ENCODE measurements at places on chromosomes 3 and 15.
A peak's percentile ranks its signal among the peaks of the same experiment; 100 is the strongest.

DNA sequence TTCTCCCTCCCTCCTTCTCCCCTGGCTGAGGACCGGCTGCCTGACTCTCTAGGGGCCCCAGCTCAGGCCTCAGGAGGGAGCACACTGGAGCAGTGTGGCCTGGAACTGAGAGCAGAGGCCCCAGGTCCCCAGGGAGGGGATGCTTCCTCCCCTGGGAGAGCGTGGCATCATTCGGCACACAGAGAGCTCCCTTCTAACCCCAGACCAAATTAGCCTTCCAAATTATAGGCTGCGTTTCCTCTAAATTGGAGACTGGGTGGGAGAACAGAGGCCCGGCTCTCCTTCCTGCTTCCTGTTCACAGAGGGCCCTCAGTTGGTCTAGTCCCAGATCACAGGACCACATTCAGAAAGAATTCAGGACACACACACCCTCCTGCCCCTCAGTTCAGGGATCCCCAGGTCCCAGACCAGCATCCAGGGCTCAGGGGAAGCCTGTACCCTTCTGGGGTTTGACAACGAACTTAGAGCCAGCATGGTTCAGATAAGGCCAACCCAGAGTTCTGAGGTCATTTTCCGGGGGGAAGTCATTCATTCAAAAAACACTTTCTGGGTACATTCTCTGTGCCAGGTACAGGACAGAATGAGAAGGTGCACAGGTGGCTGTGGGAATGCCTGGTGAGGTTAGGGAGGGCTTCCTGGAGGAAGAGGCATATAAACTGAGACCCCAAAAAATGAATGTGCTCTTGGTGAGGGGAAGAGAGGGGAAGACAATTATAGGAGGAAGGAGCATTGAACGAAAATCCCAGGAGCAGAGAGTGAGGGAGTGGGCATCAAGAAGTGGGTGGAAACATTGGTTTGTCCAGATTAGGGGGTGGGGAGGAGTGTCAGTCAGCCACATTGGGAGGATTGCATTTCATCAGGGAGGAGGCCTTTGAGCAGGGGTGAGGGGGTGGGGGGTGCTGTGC is 28.4 kb upstream of the RPL29 start:
- no peak for DNase-seq

GRCh38 chr15:31305375-31305774 is 21.3 kb upstream of the KLF13 start:
- DNase-seq = no peak

- DNase-seq = no peak
These were observed 49.7 kb downstream of the XYLB start for GRCh38 chr3:38396239-38396638.

DNA sequence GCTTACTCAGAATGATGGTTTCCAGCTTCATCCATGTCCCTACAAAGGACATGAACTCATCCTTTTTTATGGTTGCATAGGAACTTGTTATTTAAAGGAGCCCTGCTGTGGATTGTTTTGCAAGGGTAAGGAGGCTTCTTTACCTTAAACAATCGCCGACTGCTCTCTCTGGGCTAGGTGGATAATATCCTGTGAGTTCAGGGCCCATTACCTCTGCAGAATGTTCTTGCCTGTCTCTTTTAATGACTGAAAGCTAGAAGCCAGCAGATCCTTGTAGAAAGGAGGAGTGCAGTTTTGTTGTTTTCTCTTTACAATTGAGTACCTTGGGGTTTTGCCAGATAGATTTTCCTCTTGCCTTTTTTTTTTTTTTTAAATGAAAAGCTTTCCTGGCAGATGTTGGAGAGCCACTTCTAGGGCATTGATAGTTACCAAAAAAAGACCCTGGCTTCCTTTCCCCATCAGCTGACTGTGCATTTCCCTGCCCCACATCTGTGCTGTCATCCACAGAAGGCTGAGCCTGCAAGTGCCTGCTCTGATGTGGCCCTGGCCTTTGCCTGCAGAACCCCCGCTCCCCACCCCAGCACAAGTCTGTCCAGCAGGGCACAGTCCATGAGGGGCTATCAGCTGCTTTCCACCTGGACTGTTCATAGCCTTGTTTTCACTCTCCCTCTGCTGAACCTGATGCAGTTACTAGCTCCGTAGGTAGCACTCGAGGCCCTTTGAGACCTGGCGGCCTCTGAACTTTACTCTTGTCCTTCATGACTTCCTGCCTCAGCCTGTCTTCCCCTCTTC is 113.1 kb downstream of the CHCHD6 start:
- DNase-seq = peak; percentile 49

GRCh38 chr3:127132876-127133275 is 60.1 kb upstream of the PRR23E start:
- DNase-seq = no peak

GRCh38 chr3:30934208-30934550 is 39.7 kb upstream of the GADL1 start:
- no peak for DNase-seq

- DNase-seq = no peak
These were observed 35.1 kb downstream of the UMPS start for GRCh38 chr3:124765197-124765840.

GRCh38 chr3:39139442-39139841 is 13.9 kb downstream of the CSRNP1 start:
- DNase-seq = no peak

GRCh38 chr3:187150599-187150998 is 11.3 kb upstream of the RPL39L start:
- no peak for DNase-seq

GRCh38 chr15:62821384-62822131 is 221.0 kb upstream of the TPM1 start:
- no peak for DNase-seq

GRCh38 chr15:98712845-98713584 is 64.7 kb downstream of the IGF1R start:
- no peak for DNase-seq

DNA sequence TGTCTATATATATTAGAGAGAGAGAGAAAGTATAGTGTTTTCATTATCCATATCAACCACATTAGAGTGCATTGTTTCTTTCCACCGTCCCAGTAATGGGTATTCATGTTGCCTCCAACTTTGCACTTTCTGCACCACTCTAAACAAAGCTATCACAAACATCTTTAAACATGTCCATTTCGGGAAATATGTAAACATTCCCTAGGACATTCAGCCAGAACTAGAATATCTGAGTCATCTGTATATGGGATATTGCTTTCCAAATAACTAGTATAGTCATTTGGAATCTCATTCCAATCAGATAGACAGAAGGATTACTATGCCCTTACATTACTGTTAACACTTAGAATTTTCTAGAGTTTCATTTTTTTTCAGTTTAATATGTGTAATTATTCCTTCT is 914.9 kb upstream of the EPHA6 start:
- DNase-seq = no peak

DNA sequence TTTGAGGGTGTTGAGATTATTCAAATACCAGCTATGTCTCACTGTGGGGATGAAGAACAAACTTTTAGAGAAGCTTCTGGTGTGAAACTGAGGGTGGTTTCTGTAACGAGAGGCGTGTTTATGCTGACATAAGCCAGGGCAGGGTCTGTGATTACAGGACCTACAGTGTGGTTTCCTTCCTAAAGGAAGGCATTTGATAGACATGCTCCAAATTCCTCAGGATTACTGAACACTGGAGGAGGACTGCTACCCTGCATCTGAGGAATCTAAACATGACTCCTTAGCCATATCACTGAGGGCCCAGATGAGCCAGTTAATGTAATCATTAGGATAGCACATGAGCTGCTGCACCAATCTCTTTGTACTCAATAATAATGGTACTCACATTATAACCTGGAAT is 328.4 kb upstream of the UMPS start:
- no peak for DNase-seq

DNA sequence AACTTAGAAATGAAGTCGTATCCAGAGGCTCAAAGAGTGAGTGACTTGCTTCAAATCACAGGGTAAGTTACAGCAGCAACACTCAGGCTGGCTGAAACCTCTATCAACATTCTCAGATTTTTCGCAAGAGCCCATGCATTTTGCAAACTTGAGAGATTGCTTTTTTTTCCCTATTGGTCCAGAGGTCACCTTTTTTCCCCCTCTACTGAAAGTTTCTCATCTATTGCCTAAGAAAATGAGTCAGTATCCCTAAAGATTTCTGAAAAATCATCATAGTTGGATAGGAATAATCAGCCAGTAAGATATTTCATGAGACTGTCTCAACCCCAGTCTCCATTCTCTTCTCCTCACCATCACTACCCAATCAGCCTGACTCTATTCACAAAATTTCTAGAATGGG is 410.6 kb downstream of the FOXP1 start:
- no peak for DNase-seq

DNA sequence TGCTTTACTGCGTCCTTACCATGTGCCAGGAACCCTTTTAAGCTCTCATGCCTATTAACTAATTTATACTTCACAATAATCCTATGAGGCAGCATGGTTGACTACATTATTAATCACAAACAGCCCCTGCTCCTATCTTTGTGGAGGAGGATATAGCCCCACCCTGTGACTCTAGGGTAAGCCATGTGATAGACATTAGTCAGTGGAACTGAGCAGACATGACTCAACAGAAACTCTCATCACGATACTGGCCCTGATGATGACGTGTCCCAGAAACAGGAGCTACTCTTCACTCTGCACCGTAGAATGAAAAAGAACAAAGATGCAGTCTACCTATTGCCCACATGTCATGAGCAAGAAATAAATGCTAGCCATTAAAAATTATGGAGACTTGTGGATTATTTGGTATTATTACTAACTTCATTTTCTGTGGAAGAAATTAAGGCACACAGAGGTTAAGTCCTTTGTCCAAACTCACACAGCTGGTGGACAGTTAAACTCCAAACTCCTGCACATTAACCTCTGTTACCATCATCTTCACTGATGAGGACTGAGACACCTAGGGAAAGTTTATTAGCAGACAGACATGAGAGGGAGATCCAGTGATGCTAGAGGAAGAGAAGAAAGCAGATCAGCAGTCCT is 51.2 kb downstream of the CFAP20DC start:
- DNase-seq = no peak

DNA sequence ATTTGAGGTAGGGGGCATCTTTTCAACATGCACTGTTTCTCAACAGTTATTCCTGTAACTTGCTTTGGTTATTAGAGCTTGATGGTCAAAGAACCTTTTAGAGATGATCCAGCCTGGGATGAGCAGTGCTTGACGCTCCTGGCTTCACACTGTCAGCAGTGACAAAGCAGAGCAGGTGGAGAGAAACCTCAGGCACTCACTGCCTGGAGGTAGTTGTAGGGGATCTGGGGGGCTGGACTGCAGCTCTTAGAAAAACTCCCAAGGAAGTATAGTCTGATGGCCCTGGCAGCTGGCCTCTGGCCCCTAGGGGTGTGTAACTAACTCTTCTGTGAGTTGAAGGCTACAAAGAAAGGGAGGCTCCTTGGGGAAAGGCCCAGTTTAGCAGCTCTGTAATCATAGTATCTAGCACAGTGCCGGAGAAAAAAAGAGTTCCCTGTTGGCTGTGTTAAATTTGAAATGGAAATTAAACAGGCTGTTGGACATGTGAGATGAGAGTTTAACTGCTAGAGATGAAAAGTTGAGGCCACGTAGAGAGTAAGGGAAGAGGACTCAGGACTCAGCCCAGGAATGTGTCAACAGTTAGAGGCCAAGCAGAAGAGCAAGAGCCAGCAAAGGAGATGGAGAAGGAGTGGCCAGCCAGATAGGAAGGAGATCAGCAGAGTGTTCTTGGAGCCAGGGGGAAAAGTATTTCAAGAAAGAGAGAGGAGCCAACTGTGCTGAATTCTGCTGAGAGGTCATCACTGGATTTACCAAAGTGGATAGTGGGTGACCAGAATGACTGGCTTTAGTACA is 14.2 kb downstream of the OXNAD1 start:
- no peak for DNase-seq

GRCh38 chr3:9583792-9584191 is 30.2 kb upstream of the LHFPL4 start:
- no peak for DNase-seq

- DNase-seq = no peak
These were observed 301.3 kb downstream of the EDEM1 start for GRCh38 chr3:5488771-5489170.

GRCh38 chr15:66241087-66241907 is 12.3 kb downstream of the MEGF11 start:
- no peak for DNase-seq

DNA sequence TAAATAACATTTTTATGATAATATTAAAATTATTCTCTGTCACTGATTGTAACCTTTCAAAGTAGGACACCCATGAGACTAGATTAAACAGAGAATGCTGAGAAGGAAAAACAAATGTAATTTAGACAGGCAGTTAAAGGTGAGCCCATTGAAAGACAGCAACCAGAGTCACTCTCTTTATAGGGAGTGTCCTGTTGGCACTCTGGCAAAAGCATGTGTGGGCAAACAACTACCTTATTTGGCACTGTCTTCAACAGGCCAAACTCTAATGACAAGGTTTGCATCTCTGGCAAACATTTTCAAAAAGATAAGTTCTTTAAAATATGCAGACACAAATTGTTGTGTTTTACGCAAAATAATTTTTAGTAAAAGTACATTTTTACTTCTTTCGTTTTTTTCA is 29.8 kb downstream of the NFKBIZ start:
- DNase-seq = no peak

DNA sequence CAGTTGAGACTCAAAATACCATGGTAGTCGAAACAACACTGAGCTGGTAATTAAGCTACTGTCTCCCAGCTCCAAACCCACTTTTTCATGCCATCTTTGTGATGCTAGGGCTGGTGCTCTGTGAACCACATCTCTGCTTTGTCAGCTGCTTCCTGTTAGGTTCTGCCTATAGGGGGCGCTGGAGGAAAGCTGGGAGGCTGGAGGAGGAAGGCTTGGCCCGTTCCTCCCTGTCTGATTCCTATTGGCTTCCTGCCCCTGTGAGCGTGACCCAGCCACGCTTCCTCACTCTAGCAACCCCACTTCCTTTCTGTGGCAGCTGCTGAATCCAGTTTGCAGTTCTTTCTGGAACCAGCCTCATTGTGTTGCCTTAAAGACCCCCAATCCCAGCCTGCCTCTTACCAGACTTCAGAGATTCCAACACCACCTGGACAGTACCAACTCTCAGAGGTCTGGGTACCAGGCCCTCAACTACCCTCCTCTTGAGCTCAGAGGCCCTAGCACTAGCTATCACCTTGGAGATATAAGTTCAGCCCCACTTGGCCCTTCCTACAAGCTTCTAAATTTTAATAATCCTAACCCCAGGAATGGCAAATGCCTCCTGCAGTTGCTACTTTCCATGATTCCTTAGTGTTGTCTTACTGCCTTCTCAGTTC is 120.9 kb downstream of the ERC2 start:
- no peak for DNase-seq

GRCh38 chr3:178439504-178439903 is 96.7 kb upstream of the KCNMB2 start:
- no peak for DNase-seq
